GDM1 (cell line): ENCODE measurements at places on chromosomes 5 and 9.

- DNase-seq, result no peak
Measured at GRCh38 chr9:14831074-14831473, 79.2 kb downstream of the FREM1 start.

- DNase-seq, result no peak
Measured at GRCh38 chr5:136309932-136310598, 55.3 kb downstream of the TRPC7 start.

DNA sequence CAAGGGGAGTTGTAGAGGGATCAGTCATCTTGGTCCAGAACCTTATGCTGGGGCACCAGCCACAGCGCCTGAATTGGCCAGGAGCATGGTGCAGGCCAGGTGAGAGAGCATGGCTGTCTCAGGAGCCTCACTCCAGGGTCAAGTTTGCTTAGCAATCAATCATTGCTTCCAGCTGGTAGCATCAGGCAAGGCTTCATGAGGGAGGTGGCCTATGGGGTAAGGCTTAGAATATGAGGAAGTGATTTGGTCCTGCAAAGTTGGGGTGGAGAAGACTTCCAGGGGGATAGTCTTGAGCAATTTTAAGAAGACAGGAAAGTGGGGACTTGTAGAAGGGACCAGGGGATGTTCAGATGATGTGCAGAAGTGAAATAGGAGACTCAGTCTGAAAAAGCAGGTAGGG, 53.9 kb upstream of the PITX1 start:
- no peak for DNase-seq

- DNase-seq, result no peak
Measured at GRCh38 chr5:6482735-6483134, 34.1 kb downstream of the UBE2QL1 start.

DNA sequence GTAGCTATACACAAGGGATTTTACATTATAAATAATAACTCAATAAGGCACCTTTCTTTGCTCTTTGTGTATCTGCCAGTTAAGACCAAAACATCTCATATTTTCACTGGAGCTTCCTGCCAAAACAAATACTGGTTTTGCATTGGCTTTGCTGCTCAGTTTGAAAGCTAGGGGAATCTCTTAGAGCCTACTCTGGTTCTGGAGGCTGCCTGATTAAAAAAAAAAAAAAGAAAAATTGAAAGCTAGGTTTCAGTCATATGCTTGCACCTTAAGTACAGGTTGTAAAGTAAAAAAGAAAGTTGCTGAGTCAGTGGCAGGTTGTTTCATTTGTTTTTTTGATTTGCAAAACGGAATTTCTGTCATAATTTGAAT, 2.3 kb downstream of the DENND4C start:
- DNase-seq, result no peak

GRCh38 chr5:142501890-142502289, 177.1 kb upstream of the SPRY4 start:
- DNase-seq, result no peak

- DNase-seq, result no peak
Measured at GRCh38 chr9:20753761-20754160, 69.7 kb downstream of the FOCAD start.

GRCh38 chr9:127796225-127796813, 6.4 kb upstream of the FPGS start:
- no peak for DNase-seq

- DNase-seq, result no peak
Measured at GRCh38 chr9:136156209-136157120, 37.8 kb upstream of the TMEM250 start.

GRCh38 chr9:114302727-114303126, 20.2 kb upstream of the ORM1 start:
- no peak for DNase-seq

- DNase-seq, result no peak
Measured at GRCh38 chr5:171984748-171985419, 21.6 kb downstream of the FBXW11 start.

- DNase-seq, result no peak
Measured at GRCh38 chr5:89546657-89547056, 663.7 kb upstream of the MEF2C start.

- peak; percentile 59 for DNase-seq
Measured at GRCh38 chr5:72380492-72381274, 60.5 kb downstream of the PTCD2 start.

DNA sequence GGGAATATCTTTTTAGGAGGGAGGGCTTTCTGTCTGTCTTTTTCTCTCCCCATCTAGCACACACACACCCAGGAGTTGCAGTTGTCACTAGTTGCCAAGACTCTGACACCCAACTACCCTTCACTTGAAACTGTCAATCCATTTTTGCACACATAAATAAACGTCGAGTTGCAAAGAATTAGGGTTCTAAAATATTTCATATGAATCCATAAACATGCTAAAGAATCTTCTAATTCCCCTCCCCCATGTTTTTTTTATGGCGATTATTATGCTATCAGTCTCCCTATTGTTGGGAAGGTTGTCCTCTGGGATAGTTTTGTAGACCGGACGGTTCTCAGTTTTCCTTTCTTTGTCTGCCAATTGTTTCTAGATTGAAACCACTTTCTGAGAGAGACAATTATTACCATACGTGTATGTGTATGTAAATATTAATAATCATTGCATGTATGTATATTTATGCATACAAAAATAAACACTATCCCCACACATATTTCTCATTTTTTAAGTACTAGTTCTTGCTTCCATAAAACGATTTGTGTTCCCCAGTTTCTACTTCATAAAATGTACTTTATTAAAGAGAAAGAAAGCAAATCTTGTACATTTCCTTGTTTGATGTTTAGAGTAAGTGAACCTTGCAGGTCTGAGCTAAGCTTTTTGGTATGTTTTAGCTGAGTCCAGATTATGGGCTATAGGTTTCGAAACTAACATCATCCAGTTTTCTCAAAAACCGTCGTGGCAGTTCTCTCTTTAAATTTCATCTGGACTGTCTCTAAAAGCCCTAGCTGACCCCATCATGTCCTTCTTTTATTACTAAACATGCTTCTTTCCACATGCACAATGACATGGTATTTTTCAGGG, 165.0 kb upstream of the MPDZ start:
- no peak for DNase-seq

- no peak for DNase-seq
Measured at GRCh38 chr9:34809504-34810186, 99.7 kb upstream of the CCL21 start.

- DNase-seq, result no peak
Measured at GRCh38 chr9:108156270-108156998, 666.9 kb upstream of the KLF4 start.

DNA sequence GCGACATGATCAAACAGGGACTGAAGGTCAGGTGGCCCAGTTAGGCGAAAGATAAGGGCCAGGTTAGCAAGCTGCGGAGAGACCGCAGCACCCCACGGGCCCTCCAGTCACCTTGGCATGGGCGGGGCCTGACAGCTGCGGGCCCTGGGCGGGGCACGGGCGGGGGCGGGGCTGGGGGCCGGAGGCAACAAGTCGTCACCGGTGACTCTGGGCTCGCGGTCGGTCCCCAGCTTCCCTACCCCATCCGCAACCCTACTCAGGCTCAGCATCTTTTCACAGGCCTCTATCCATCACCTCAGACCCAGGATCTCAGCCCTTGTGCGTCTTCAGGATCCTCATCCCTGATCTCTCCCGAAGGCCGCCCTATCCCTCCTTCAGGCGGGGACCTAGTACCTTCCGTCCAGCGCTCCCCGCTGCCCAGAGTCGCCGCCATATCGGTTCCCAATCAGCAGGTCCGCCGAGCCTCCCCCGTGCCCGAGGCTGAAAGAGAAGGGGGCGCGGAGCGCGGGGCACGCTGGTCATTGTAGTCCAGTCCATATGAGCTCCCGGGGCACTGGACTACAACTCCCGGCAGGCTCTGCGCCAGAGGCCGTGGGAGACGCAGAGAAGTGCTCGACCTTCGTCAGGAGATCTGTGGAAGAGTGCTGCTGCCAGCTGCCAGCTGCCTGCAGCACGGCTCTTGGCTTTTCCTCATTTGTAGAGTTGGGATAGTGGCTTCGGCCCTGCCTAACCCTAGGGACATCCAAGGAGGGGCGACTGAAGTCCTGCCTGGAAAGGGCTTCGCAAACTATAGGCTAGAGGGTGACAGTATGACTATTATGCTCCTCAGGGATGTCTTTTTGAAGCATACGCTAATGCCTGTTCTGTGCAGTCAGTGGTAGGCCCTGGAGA, at the start of gene DNAJC18:
Gene DNAJC18, minus strand, starts transcription at position 513 of the 891 bp plus-strand sequence. Its CDS starts 80 bp downstream, at position 433.
- peak; percentile 79 for DNase-seq

DNA sequence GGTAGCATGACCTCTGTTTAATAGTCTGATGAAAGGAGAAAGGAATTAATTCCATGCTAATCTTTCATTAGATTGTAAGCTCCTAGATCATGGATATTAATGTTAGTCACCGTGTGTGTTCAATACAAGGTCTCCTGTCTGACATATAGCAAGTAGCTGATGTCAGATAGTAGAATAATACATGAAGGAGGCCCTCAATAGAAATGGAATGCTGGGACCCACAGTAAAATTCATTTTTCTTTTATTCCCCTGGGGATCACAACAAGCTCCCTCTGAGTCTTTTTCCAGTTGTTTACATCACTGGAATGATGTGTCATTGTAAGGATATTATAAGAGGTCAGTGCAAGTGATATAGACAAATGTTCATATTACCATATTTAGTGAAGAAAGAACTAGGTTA, 240.3 kb upstream of the TRPC7 start:
- no peak for DNase-seq

GRCh38 chr5:176608142-176608705, 1.7 kb downstream of the GPRIN1 start:
- DNase-seq, result no peak

GRCh38 chr9:73176450-73176875, 24.8 kb downstream of the ANXA1 start:
- DNase-seq, result no peak

DNA sequence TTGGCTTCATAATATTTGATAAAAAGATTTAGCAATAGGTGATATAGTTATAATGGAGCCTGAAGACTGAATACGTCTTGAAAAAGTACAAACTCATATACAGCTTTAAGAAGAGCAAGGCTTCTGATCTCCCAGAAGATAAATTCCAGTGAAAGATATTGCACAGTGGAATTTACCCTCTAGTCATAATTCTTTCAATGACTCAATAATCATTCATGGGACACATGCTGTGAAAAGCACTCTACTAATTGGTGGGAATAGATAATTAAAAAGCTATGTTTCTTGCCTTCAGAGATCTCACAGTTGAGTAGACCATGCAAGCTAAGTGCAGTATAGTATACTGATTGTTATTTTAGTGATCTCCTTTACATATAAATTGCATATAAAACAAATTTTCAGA, 538.6 kb upstream of the CYLC2 start:
- no peak for DNase-seq

DNA sequence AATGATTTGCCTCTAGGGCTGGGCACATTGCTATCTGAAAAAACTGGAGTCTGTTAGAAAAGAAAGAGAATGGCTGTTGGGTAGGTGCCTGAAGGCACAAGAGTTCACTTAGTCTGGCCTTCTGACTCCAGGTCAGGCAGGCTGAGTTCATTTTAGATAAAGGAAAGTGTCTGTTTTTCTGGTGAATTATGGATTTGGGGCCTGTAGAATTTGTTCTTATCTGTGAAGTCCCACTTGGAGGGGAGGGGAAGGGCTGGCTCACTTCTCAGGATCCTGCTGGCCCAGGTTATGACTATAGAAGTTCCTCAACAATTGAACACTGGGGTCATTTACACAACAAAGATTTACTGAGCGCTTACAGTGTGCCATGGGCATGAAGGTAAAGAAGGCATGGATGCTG, 11.5 kb upstream of the SEPTIN8 start:
- no peak for DNase-seq

DNA sequence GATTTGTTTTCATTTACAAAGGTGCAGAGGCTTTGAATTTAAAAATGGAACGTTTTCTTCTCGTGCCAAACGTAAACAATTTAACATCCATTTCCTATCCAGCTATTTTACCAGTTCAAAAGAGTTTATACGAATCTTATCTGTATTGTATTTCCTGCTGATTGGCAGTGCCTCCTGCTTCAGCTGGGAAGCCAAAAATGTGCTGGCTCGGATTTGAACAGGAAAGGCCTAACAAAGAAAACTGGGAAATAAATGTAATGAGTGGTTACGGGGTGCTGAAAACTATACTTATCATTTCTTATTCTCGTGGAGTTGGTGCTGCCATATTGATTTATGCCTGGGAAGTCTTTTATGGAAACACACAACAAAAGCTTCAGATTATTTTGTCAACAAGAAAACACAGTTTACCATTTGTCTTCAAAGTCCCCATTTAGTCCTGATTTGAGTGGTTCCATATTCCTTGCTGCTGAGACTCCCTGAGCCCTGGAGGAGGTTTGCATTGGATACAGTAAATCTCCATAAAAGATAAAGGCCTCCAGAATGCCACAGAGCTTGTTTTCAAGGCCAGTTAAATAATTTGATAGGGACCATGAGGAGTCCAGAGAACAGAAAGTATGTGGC, 507.4 kb downstream of the RASEF start:
- no peak for DNase-seq

DNA sequence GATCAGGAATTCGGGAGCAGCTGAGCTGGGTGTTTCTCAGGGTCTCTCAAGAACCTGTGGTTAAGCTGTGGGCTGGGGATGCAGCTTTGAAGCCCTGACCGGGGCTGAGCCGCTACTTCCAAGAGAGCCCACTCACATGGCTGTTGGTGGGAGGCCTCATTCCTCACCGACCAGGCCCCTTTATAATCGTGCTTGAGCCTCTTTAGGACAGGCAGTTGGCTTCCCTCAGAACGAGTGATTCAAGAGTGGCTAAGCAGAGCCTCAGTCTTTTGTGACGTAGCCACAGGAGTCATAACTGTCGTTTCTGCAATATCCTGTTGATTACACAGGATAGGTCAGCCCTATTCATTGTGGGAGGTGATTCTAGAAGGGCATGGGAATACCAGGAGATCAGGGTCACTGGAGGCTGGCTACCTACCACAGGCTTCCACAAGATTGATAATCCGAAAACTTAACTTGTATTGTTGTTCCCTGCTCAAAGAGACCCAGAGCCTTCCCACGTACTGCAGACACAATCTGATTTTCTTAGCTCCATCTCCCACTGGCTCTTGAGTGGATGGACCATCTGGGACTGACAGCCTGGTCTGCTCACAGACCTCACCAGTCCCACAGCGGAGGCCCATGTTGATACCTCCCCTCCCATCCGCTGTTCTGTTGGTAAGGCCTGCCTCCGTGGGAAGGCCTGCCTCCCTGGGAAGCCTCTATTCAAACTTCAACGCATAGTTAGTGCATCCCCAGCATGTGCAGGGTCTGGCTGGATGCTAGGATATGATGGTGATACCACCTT, 3.0 kb upstream of the ERGIC1 start:
- DNase-seq, result no peak

DNA sequence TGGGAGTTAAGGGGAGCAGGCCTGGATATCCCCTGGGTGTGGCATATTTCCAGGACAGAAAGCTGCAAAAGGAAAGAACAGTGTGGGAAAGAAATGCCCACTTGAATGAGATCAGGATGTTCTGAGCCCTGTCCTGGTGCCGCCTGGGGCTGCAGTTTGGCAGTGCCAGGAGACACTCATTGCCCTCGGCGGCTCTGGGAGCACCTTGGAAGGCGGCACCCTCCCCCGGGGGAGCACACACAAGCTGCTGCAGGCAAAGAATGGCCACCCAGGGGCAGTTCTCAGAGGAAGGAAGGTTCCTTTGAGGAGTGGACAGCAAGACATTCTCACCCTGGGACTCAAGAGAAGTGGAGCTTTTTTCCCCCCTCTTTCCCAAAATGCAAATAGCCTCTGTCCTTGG, 305.3 kb downstream of the NTRK2 start:
- no peak for DNase-seq
